ENCODE measurements at places on chromosomes 13 and 19.

GRCh38 chr13:30718661-30719524 is 16.4 kb upstream of the ALOX5AP start:
- DNase-seq, result no peak

DNA sequence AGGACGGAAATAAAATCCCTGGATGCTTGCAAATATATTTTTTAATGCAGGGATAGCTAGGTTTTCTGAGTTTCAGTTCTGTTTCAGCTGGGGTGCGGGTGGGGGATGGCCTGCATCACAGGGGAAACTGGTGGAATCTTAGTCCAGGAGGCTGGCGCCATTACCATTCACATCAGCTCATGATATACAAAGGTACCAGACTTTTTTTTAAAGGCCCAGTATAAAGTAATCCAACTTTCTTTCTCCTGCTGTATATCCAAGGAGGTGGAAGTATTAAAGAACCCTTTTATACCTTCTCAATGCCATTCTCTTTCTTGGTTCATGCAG is 343.8 kb downstream of the KCNRG start:
- no peak for DNase-seq

GRCh38 chr19:36152352-36153091 is at the start of gene COX7A1:
TSS of gene COX7A1 (minus strand) at chr19:36152447. CDS start at chr19:36152407, 40 bp downstream.
- DNase-seq, result no peak

- no peak for DNase-seq
These were observed 56.7 kb upstream of the WASF3 start for GRCh38 chr13:26500618-26501320.

GRCh38 chr13:99251921-99252320 is 6.3 kb downstream of the GPR18 start:
- no peak for DNase-seq

DNA sequence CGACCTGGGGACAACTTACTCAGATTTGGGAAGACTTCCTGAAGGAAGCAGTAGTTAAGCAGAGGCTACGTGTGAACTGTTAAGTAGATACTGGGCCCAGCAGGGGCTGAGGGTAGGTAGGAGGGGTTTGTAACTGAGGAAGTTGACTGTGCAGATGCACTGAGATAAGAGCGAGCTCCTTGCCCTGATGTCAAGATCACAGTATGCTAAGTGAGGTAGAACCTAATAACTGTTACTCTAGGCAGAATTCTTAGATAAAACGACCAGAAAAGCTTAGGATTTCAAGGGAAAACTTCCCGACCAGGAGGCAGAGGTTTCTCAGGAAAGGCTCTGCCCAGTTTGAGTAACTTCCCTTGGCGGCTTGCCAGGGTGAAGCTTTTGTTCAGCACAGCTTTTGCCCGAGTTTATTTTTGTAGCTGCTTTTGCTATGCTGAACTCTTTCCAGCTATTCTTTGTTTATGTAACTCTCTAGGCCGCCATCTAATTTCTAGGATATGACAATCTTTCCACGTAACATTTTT is 632.1 kb downstream of the DIAPH3 start:
- no peak for DNase-seq

- DNase-seq, result no peak
These were observed 65.6 kb downstream of the RBM26 start for GRCh38 chr13:79340490-79340889.

GRCh38 chr13:108120856-108121255 is 94.5 kb downstream of the LIG4 start:
- DNase-seq, result no peak

- no peak for DNase-seq
These were observed 70.2 kb downstream of the SPACA7 start for GRCh38 chr13:112446347-112446861.

- no peak for DNase-seq
These were observed 169.2 kb downstream of the URI1 start for GRCh38 chr19:30111021-30111855.

DNA sequence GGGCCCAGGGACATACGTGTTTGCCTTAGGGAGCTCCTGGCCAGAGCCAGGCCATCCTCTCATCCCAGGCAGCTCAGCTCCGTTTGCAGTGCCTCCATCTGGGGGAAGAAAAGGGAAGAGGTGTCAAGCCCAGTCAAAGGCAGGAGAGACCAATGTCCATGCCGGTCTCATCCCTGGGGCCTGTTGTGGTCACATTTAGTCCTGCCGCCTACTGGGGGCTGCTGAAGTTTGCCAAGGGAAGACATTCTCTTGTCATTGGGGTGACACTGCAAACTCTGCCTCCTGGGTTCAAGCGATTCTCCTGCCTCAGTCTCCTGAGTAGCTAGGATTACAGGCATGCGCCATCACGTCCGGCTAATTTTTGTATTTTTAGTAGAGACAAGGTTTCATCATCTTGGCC is 195.2 kb downstream of the UQCRFS1 start:
- DNase-seq, result no peak

GRCh38 chr19:42316223-42317211 is 3.4 kb downstream of the TMEM145 start:
- no peak for DNase-seq

GRCh38 chr19:50897191-50897607 is 14.0 kb downstream of the KLK4 start:
- DNase-seq, result no peak

DNA sequence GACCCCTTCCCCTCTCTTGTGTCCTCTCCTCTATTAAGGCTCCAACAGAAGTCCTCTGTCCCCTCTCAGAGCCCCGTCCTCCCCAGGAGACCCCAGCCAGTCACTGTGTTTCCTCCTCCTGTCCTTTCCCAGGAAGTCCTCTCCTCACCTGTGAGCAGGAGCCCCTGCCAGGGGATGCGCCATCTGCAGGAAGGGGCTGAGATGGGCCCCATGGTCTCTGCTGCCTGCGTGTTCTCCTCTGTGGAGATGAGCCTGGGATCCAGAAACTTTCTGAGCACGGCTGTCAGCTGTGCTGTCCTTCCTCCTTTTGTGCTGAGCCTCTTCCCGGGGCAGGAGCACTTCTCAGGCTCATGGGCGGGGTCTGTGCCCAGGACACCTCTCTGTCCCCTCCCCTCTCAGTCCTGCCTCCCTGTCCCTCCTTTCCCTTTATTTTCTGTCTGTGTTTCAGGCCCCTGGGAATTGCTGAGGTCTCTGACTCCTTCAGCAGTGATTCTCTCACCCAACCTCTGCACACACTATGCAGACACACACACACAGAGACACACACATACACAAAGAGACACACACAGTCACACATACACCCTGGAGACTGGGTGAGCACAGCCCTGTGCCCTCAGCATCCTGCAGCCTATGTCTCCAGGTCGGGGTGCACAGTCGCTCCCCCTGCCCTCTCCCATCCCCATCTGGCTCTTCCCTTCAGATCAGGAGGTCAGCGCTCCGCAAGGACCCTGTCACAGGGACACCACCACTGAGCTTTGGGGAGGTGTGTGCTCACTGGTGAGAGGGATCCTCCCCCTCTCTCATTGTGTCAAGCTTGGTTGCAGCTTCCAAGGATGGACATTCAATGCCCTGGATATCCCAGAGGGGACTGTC is at the start of gene CEACAM8:
Gene CEACAM8, minus strand, starts transcription at position 308 of the 873 bp plus-strand sequence. Its CDS starts 96 bp downstream, at position 212.
- no peak for DNase-seq

- DNase-seq, result no peak
These were observed 54.1 kb upstream of the MLNR start for GRCh38 chr13:49165798-49166752.

DNA sequence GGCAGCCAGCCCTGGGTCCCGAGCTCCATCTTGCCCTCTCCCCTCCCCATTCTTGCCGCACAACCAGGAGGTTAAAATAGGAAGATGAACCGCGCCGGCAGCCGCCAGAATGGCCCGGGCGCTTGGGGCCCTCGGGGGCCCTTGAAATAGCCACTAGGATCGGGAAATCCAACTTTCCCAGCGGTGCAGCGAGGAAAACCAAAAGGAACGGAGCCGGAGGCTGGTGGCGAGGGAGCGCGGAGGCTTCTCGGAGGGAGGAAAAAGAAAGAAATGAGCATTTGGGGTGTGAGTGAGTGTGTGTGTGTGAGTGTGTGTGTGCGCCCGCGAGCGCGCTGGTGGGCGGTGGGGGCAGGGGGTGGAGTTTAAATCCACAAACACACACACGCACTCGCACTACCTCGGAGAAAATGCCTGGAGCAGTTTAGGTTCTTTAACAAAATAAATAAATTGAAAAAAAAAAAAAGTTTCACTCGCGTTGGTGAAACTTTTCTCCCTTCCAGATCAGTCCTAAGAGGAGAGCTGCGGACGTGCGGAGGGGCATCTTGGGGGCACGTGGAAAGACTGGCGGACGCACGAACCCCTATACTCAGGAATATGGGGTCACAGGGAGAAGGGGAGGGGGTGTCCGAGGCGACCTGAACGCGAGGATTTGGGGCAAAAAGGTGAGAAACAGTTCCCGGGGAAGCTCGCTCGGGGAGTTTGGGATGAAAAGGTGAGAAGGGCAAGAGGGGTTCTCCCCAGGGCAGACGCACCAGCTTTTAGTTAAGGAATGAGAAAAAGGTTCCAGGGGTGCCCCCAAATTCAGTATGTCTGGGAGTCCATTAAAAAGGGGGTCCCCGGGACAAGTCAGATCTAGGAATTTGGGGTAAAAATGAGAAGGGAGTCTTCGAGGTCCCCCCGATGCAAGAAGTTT is 1.3 kb downstream of the RFX2 start:
- DNase-seq, result no peak

GRCh38 chr19:38149661-38150061 is 74.4 kb downstream of the DPF1 start:
- DNase-seq, result no peak

DNA sequence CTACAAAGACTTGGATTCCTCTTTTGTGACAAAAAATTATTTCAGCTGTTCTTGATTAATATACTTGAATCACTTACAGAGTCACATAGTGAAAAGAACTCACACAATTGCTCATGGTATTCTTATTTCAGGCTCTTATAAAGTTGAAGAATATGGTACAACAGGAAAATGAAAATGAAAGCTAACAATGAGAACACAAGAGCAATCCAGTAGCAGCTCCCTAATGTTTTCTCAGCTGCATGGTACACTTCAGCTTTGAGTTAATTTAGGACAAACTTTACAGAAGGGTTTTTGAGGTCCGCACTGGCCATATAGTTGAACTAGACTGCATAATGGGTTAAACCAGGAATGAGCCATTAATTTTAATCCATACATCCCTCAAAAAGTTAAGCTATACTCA is 1261.8 kb downstream of the SLITRK5 start:
- no peak for DNase-seq

DNA sequence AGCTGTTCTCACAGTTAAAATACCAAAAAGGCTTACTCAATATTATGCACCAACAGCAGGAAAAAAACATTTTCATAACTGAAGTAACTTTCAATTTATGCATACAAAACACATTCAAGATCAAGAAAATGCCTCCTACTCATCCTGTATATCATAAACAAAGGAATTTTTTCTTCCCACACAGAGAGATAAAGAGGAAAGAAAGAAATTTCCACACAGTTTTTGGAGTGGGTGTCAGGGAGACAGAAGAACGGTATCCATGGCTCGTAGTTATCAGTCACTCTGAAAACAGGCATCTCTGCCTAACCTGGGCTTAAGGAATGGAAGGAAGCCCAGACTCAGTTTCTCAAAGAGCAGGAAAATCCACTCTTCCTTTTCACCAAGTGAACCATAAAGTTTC is 92.4 kb upstream of the SIAH3 start:
- no peak for DNase-seq

DNA sequence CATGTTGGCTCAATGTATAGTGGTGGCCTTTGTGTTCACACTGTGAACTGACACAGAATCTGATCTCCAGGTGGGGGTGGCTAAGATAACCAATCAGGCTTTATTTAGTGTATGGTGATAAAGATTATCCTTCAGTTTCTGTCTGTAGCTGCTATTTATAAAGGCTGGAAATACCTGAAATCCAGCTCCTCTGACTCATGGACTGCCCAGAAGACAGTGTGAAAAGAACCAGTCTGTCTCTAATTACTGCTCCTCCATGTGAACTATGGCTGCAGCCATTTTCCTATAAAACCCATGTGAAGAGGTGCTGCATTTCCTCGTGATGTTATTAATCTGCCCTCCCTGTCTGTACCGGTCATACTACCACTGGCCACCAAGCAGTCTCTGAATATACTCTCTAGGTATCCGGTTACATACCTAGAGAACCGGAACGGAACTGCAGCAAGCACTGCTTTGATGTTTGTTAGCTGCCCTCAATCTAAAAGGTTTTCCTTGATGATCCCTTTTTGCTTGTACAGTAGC is 238.0 kb downstream of the LHFPL6 start:
- no peak for DNase-seq

DNA sequence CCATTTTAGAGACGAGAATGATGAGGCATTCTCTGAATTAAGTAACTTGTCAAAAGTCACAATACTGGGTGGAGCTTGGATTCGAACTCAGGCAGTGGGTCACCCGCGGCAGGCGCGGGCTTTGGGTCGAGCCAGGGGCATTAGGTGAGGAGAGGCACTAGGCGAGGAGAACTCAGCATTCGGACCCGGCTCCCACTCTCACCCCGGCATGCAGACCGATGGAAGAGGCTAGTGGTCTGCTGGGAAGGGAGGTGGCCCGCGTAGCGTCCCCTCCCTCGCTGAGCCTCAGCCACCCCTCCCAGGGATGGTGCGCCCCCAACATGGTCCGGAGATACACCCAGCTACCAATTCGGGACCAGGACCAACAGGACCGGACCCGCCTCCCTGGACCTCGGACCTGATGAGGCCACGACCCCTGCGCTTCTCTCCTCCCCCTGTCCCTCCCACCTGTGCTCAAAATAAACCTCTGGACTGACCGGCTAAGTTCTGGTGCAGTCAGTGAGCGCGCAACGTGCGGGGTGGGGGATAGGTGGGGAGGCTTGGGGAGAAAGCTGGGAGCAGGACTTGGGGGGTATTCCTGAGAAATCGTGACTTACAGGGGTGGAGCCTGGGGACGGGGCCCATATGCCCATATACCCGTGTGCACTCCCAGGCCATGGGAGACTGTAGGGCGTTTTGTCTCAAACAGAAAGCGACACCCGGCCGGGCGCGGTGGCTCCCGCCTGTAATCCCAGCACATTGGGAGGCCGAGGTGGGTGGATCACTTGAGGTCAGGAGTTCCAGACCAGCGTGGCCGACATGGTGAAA is 1.3 kb upstream of the SNAPC2 start:
- no peak for DNase-seq

DNA sequence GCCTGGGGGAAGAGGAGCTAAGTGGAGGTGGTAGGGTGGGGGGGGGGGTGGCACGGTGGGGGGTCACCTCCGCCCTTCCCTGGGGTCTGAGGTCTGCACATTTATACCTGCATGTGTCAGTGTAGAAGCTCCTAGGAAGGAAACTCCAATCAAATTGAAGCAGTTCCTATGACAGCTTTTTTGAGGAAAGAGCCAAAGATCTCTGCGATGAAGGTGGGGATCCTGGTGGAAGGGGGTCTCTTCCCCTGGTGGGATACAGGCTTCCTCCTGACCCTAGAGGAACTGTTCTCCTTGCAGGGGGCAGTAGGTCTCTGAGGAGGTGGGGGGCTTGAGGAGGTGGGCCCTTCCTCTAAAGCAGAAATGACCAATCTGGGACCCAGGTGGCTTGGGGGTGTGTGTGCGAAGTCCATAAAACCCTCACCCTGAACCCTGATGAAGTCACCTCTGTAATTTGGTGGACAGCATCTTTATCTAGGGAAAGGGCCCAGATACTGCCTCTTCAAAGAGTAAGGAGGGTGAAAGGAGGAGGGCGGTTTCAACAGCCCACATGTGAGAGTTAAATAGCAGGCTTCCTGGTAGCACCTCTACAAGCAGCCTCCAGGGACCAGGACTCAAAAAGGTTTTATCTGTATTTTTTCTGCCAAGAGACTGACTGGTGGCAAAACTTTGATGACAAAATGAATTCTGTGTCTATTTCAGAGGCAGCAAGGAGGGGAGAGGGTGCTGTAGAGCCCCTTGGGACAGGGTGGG is 12.9 kb downstream of the RANBP3 start:
- no peak for DNase-seq

Data from activated T-helper 1 cell treated with anti-CD3 and anti-CD28 coated beads, Interleukin-12 subunit alpha, Interleukin-12 subunit beta, Interleukin-2, Interleukin-4 antibody, amounts not matched to agents 30 ng/mL and 10 ng/mL and 1 ng/mL, durations not matched to agents 14 hours and 24 hours and 36 hours (primary cell).